Stimulated activated CD4-positive, alpha-beta T cell treated with anti-CD3 and anti-CD28 coated beads, Interleukin-12 subunit alpha, Interleukin-12 subunit beta, amount 100 ng/mL, for 48 hours (primary cell): ENCODE measurements at places on chromosomes 1 and 21.

DNA sequence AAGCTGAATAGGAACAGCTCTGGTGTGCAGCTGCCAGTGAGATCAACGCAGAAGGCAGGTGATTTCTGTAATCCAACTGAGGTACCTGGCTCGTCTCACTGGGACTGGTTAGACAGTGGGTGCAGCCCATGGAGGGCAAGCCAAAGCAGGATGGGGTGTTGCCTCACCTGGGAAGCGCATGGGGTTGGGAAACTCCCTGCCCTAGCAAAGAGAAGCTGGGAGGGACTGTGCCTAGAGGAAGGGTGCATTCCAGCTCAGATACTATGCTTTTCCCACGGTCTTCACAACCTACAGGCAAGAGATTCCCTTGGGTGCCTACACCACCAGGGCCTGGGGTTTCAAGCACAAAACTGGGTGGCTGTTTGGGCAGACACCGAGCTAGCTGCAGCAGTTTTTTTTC is 183.2 kb downstream of the DNM3 start:
- DNase-seq, result no peak

GRCh38 chr1:118461154-118461553 is 276.1 kb upstream of the SPAG17 start:
- DNase-seq, result no peak

- no peak for DNase-seq
These were observed 53.3 kb downstream of the AKNAD1 start for GRCh38 chr1:108803548-108803947.

DNA sequence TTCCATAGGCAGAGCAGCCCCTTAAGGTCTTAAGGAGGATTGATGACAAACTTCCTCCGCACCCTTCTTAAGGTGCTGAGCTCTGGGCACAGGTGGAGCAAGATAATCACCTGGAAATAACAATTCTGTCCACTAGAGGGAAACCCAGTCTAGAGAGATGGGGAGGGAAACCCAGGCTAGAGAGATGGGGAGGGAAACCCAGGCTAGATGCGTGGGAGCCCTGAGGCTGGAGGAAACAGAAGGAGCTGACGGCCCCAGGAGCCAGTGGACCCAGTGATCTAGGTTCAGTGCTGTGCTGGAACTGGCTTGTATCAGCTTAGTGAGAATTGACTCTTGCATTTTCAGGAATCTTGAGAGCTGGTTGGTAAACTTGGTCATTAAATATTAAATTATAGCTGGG is 17.8 kb upstream of the MYCL start:
- peak; percentile 37 for DNase-seq
